Calu3 (cell line): ENCODE measurements at places on chromosomes 3 and 15. TPM values are rescaled to one million over a fixed set of nuclear protein-coding genes. Genes with fewer than 3 reads are reported as not detected.

GRCh38 chr3:141660614-141660947, 77.5 kb upstream of the RNF7 start:
- DNase-seq, result no peak

DNA sequence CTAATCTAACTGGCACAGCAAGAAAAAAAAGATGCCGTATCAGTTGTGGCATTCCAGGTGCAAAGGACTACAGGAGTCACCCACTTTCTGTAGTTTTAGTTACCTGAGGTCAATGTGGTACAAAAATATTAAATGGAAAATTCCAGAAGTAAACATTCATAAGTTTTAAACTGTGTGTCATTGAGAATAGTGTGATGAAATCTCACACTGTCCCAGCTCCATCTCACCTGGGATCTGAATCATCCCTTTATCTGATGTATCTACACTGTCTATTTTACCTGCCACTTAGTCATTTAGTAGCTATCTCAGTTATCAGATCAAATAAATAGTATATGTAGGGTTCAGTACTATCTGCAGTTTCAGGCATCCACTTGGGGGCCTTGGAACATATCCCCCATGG, 26.7 kb downstream of the GBE1 start:
- no peak for DNase-seq

GRCh38 chr3:72538070-72538745, 310.0 kb downstream of the SHQ1 start:
- DNase-seq, result no peak

DNA sequence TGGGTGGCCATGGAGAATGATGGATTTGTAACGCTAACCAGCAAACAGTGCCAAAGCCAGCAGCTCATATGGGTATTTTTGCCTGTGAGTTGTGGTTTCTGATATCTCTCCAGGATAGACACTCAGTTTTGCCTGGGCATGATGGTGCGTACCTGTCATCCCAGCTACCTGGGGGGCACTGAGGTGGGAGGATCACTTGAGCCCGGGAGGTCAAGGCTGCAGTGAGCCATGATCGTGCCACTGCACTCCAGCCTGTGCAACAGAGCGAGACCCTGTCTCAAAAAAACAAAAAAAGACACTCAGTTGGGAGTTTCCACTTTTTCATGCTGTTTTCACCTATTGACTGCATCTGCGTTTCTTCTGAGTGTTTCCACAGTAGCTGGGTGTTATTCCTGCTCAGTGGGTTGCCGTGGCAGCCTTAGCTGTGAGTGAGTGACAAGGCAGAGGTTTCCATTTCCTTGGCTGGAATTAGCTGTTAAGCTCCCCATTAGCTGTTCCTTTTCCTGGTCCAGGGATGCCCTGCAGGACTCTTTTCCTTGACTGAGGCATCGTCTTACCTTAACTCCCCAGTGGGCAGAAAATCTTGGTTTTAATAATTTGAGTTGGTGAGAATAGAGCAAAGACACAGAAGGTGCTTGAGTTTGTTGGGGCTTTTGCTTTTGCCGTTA, 14.2 kb upstream of the RPP14 start:
- no peak for DNase-seq

A4GNT gene
- not detected in 2 replicates for total RNA-seq

DNA sequence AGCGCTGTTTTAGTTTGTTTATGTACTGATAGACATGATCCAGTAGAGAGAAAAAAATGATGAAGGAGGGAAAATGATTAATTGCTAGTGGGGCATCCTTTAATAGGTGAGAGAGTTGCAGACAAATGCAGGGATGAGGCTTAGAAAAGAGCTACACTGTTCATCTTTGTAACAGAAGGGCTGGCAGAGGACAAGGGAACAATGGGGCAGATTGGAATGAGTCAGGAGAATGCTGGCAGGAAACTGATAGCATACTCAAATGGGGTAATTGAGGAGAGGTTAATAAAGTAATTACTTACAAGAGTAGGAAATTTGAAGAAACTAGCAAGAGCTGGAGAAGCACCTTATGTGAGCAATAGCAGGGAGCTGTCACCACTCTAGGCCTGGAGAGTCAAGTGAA, 170.9 kb downstream of the OXSM start:
- no peak for DNase-seq

DTWD1 gene
- 21.4 and 23.1 TPM in 2 replicates for total RNA-seq

TYRO3 gene
- total RNA-seq, result 5.5 and 8.1 TPM in 2 replicates

- DNase-seq, result no peak
These were observed 467.5 kb downstream of the C3orf38 start for GRCh38 chr3:88617283-88617682.

DNA sequence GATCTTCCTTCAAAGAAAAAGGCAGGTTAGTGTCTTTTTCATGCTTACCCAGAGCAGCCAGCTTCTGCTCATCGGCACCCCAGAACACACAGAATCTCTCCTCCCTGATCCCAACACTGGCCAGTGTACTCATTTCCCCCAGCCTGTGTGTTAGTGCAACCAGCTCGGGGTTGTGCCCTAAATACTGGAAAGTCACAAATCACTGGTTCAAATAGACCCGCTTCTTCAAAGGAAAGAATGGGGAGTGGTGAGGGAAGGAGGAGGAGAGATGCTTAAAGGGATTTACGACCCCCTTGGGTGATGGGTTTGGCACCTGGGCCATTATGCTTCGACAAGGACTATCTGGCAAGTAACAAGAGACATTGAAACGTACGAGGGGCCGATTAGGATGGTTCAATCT, 114.0 kb downstream of the FOXB1 start:
- no peak for DNase-seq
